ENCODE measurements at places on chromosomes 7 and 10.
A peak's percentile ranks its signal among the peaks of the same experiment; 100 is the strongest.

DNA sequence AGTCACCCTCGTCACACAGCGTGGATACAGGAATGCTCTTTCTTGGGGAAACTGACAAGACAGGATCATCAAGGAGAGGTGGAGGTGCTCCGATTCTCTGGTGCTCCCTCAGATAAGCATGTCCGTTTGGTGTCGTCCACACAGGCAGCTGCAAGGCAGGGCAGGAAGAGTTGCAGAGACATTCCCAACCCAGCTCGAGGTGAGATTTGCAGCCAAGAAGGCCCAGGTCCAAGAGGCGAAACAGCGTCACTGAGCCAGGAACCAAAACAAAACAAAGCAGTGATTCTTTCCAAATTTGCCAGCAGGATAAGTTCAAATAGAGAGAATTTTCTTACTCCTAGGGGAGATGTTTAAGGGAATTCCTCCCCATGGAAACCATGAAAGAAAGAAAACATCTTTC, 386.5 kb upstream of the PFKP start:
- DNase-seq = no peak

GRCh38 chr10:118243907-118244306, 98.2 kb downstream of the FAM204A start:
- DNase-seq = no peak

DNA sequence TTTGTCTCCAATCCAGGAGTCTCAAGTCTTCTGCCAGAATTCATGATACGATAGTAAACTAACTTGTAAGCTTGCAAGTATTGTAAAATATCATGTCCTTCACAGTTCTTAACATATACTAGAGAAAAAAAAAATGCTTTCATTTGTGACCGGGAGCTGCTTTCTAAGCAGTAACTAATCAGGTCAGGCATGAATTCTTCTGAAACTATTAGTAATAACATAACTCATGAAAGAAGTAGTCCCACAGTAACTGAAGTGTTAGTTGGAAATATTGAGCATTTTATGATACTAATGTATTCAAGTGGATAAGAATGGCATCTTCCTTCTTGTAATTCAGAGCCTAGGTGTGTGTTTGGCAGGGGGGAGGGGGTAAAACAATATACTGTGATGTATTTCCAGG, 665.6 kb downstream of the DNAJB9 start:
- DNase-seq = no peak

- DNase-seq = no peak
Observed at GRCh38 chr7:130421684-130422083, 19.1 kb downstream of the CEP41 start.

- no peak for DNase-seq
Observed at GRCh38 chr7:12320241-12320986, 83.3 kb downstream of the VWDE start.

DNA sequence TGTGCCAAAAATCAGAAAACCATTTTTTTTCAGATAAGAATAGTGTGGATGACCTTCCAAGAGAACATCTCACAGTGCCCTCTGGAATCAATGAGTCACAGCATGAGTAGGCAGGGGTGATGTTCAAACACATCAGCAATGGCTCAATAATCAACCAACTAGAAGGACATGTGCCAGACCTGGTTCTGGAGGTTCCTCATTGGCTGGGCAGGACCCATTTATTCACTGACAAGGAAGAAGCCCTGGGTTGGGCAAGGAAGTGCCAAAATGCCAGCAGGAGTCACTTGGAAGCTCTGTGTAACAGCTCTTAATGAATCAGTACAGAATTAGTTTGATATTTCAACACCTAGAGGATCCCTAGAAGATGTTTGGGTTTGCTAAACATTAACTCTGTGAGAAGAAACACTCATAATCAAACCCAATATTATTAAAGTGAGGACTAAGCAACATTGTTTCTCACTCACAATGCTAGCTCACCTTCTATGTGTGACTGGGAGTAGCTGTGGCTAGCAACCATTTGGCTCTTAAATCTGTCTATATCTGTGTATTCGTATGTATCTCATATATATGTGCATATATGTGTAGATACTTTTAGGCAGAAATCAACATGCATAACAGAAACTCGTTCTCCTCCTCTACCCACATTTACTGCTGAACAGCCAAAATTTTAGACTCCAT, 72.3 kb upstream of the APBB1IP start:
- no peak for DNase-seq

- no peak for DNase-seq
Observed at GRCh38 chr7:47421456-47421855, 160.5 kb downstream of the TNS3 start.

- no peak for DNase-seq
Observed at GRCh38 chr7:127873715-127874636, 157.3 kb downstream of the LRRC4 start.

- DNase-seq = no peak
Observed at GRCh38 chr7:132500727-132501440, 75.4 kb downstream of the PLXNA4 start.

DNA sequence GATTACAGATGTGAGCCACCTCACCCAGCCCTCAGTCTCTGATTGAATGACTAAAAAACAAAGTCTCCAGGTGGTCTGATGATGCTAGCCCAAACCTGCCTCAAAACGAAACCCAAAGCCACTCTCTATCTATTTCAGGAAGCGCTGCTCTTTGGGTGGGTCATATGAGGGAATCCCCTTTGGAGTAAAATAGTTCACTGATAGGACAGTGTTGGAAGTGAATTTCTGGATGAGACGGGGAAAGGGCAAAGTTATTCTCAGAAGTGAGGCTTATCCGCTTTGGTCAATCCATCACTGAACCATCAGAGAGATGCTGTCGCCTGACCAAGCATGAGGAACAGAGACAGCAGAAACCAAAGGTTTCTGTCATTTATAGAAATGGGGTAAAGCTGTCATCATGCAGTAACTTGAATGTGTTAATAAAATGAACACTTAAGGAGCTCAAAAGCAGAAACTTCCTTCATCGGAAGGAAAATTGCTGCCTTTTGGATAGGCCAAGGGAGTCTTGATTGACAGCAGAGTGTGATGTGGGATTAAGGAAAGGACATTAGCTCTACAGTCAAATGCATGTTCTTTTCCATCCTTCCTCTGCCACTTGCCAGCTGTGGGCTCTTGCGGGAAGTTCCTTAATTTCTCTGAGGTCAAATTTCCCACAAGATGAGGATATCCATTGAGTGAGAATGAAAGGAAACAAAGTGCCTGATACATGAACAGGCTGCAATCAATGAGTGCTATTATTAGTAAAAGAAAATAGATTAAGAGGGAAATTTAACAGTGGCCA, 64.9 kb upstream of the C1QL3 start:
- DNase-seq = no peak

- no peak for DNase-seq
Observed at GRCh38 chr10:114017271-114017670, 26.4 kb upstream of the ADRB1 start.

DNA sequence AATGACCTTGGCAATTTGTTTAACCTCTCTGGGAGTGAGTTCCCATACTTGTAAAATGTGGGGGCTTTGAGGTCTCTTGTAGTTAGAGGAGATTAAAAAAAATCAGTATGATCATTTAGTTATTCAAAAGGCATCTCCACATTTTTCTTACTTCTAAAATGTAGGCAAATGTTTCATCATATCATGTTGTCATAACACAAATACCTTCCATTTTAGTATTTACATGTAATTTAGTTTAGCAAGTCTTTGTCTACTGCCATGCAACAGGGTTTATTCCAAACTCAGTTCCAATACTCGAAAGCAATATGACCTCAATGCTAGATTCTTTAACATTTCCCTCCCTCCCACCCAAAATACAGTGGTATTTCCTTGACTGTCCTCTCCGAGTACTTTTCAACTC, 262.8 kb upstream of the IMMP2L start:
- DNase-seq = no peak

DNA sequence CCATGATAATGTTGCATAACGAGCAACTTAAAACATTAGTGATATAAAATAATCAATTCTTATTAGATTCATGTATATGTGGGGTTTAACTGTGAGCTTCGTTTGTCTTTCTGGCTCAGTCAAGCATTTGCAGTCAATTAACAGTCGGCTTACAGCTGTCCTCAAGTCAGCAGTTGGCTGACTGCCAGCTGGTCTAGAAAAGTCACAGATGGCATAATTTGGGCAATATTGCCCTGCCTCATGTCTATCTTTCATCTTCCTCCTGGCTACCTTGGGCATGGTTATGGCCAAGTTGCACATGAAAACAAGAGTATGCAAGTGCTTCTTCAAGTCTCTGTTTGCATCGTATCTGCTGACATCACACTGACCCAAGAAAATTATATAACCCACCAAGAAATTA, 186.1 kb upstream of the ZWINT start:
- DNase-seq = no peak

DNA sequence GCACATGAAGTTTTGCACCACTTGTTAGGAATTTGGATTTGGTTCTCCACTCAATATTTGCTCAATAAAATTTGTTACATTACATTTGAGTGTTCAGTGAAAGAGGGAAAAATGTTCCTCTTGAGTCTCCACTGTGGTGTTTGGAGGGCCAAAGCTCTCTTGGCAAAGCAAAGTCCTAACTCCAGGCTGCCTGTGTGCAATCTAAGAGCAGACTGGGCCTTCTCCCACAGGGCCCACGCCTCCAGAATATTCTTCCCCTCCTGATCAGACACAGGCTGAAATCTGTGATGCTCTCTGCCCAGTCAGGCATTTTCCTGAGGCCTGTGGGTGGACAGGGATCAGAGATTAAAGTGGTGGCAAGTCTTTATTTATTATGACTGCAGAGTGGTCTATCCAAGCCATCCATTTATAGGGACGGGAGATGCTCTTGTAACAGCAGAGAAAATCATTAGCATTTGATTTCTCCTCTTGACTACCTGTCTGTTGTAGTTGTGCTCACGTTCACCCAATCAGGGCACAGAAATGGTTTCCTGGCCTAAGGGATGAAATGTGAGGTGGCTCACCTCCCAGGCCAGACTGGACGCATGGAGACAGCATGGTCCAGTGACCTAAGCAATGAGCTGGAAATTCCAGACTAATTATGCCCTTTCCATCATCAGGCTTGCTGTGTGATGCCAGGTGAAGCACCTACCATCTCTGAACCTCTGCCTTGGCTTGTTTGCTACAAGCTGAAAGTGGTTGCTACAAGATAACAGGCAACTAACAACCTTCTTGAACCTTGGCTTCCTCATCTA, 147.1 kb upstream of the NRBF2 start:
- DNase-seq = no peak

- no peak for DNase-seq
Observed at GRCh38 chr7:17463511-17464085, 165.1 kb downstream of the AHR start.

- no peak for DNase-seq
Observed at GRCh38 chr7:38561166-38561565, 70.0 kb downstream of the AMPH start.

- DNase-seq = no peak
Observed at GRCh38 chr7:92645114-92646061, 55.2 kb upstream of the FAM133B start.

- DNase-seq = no peak
Observed at GRCh38 chr10:11869743-11870460, 46.7 kb downstream of the PROSER2 start.

DNA sequence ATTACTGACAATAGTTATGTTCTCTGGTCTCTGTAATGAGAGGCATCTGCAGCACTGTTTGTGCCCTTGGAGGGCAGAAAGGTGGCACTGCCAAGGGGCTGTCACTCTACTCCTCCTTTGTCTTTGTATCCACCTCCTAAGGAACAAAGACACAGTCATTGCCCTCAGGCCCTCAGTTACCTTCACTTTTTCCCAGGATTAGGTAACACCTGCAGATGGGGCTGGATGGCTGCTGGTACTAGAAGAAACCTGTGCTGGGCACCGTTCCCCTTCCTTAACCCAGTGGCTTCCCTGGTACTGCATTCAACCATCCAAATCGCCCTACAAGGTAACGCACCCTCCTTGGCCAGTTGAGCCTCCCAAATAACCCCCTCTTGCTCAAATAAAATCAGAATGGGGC, 246.9 kb upstream of the NEBL start:
- no peak for DNase-seq

DNA sequence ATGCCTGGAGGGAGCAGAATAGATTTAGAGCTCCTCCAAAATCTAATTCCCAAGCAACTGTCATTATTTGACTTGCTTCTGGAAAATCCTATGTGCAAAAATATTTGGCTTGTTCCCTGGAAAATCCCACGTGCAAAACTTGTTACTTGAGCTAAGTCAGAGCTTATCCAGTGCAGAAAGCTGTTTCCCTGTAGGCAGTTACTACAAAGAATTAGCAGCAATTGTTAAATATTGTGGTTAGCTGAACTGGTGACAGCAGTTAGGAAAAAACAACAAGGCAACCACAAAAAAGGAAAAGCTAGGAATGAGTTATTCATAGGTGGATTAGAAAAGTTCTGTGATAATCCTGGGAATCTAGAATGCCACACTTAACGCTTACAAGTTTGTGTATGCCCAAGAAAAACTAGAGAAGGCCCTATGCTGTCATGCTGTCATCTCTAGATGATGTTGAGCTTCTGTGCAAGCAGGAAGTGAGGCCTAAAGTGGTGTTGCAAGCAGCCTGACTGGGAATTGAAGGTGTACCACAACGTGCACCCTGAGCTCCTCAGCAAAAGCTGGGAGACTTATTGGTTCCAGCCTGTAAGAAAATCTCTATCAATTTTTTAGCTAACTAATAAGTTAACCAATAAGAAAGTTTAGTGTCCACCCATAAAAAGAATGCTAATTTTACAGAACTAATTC, 738.6 kb upstream of the LRRTM3 start:
- no peak for DNase-seq

- DNase-seq = no peak
Observed at GRCh38 chr10:8453587-8453986, 399.1 kb downstream of the GATA3 start.

- peak; percentile 61 for DNase-seq
Observed at GRCh38 chr10:7417103-7417623, 6.3 kb upstream of the SFMBT2 start.

DNA sequence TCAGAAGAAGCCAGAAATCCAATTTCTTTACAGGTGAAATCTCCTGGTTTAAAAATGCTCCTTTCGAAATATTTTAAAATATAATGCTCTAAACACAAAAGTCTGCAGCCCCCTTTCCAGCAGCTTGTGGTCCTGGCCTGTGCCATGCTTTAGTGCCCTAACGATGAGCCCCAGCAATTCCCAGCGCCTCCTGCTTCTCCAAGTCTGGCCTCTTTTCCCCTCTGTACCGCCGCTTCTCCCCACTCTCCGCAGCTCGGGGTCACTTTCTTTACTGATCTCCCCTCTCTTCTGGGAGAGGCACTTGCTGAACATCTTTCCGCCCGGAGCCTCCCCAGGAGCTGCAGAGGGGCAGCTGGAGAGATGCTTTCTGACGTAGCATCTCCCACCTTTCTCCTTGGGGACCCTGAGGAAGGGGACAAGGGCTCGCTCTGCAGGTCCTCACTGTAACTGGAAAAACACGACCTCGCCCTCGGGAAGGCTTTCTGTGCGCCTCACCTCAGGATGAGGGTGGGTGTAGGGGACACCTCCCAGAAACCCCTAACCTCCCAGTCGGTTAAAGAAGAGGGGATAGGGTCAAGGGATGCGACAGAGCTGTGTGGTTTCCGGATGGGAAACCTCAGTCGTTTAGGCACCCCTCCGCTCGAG, 565 bp upstream of the INA start:
- DNase-seq = no peak

All from CD4-positive, alpha-beta T cell treated with Interleukin-12 subunit alpha and Interleukin-12 subunit beta, for 1 hour (primary cell).